T-helper 1 cell (primary cell): ENCODE measurements at places on chromosomes 11 and 22.

DNA sequence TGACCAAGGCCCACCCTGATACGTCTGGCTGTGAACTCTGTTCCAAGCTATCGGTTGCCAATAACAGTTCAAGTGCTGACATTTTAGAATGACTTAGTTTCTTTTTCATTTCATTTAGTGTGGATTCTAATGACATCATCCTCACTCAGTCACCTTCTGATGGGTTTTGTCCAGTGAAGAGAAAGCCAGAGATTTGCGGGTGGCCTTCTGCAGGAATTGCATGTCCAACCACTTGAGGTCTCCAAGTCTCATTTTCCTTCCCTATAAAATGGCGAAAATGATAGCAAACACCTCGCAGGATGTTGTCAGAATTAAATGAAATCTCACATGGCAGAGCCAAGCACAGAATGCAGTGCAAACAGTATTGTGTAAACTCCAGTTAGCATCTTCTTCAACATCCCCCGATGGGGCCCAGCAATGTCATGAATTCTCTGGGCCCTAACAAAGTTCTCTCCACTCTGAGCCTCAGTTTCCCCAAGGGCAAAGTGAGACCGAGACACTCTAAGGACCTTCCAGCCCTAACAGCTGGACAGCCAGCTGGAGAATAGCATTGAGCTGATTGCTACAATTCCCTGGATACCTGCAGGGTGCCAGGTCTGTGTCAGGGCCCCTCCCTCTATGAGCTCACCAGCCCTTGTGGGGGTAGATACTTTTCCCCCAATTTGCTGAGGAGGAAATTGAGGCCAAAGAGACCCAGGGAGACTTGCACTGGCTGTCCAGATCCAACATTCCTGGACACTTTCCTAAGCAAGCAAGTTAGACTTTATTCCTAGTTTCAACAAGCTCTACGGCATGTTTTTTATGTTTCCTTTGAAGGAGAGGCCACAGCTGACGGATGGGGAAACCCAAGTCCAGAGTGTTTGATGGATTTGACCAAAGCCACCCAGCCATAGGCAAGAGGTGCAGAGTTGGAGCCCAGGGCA is 286.7 kb downstream of the MN1 start:
- no peak for DNase-seq

DNA sequence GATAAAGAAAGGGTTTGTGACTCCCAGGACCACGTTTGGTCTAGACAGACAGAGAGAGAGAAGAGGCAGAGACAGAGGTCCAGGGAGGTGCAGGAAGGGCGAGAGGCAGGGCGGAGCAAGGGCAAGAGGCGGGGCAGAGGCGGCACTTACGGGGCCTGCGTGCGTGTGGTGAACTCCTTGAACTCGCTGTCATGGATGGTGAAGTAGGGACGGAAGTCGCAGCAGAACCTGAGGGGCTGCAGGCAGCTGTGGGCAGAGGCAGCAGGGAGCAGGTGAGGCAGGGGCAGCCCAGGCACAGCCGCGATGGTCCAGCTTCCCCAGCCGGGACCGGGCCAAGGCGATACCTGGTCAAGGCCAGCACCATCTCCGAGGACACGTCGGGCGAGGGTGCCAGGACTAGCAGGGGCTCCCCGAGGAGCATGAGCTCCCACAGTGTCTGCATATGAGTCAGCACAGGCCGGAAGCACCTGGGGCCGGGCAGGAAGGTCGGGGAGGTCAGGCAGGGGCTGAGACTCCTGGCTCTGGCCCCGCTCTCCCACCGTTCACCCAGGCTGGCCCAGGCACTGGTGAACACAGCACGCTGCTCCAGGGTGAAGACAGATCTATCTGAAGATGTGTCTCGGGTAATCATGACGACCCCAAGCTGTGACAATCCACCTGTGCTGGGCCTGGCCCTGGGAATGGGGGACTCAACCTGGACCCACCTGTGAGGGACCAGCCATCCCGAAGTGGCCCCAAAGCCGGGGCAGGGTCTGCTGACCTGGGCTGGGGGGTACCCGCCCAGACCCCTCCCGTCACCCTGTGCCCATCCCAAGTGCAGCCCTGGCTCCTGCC is 7.2 kb upstream of the PLXNB2 start:
- no peak for DNase-seq

- no peak for DNase-seq
Measured at GRCh38 chr11:3929649-3930048, 74.2 kb downstream of the STIM1 start.

GRCh38 chr11:43723617-43724016 is 43.1 kb downstream of the HSD17B12 start:
- DNase-seq: no peak

GRCh38 chr11:73496134-73496533 is 101.8 kb downstream of the FAM168A start:
- DNase-seq: no peak

DNA sequence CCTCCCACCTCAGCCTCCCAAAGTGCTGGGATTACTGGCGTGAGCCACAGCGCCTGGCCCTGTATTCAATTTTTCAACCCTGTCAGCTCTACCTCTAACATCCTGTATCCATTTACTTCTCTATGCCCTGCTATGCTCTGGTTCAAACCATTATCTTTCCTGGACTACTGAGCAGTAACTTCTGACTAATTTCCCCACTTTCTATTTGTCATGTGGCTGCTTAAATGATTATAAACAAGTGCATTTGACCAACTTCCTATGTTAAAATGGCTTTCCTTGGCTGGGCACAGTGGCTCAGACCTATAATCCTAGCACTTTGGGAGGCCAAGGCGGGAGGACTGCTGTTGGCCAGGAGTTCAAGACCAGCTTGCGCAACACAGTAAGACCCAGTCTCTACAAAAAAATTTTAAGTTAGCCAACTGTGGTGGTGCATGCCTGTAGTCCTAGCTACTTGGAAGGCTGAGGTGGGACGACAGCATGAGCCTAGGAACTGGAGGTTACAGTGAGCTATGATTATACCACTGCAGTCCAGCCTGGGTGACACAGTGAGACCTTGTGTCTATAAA is 2.1 kb downstream of the MED19 start:
- no peak for DNase-seq

DNA sequence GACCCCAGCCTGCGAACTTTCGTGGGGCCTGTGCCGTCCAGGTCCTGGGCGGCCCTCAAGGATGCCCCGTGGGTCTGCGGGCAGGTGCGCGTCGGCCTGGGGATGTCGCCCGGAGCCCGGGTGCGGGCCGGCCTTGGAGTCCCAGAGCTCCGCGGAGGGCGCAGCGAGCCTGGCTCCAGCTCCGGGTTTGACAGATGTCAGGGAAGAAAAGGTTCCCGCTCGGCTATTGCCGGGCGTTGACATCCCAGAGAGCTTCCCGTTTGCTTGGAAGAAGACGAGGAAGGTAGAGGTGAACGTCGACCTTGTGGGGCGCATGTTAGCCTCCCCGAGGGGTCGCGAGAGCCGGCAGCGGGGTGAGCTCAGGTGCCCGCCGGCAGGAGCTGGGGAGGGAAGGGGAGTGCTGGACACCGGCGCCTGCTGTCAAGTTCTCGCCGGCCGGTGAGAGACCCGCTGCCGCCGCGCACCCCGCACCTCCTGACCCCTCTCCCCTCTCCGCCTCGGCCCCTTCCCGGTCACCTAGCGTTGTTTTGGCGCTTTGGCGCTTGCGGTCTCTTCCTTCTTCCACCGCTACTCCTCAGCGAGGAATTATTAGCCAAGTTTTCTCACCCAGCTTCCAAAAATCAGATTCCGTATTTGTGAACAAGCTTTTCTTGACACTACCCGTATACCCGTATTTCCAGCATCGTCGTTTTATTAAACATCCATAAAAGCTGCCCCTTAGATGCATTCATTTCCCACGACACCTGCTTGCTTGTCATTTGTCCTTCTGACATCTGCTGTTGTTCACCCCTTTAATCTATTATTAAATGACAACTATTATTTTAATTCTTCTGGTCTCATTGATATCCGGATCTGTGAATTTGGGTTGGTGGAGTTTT is 1.3 kb downstream of the BMAL1 start:
- DNase-seq: no peak
